ENCODE measurements at places on chromosomes 6 and 20. TPM values are rescaled to one million over a fixed set of nuclear protein-coding genes. Genes with fewer than 3 reads are reported as not detected.

The LZTS3 gene
- 8.0 TPM for total RNA-seq

The PI16 gene
- total RNA-seq, result 221 TPM

The RIMS1 gene
- total RNA-seq, result 23.0 TPM

The IL20RA gene
- total RNA-seq, result 0.60 TPM

The TRPC4AP gene
- 42.6 TPM for total RNA-seq

The RIN2 gene
- total RNA-seq, result 49.2 TPM

The LTB gene
- total RNA-seq, result 0.90 TPM

The TFAP2D gene
- total RNA-seq, result not detected

The ULBP1 gene
- not detected for total RNA-seq

The BPIFB4 gene
- total RNA-seq, result not detected

The C6orf58 gene
- not detected for total RNA-seq
